ENCODE measurements at places on chromosomes 16 and 17. TPM values are rescaled to one million over a fixed set of nuclear protein-coding genes. Genes with fewer than 3 reads are reported as not detected.

GRCh38 chr16:58249388-58249779, 45.4 kb downstream of the PRSS54 start:
- ATAC-seq: peak; percentile 17

- no peak for ATAC-seq
Observed at GRCh38 chr17:82439194-82439828, 11.2 kb downstream of the CYBC1 start.

DNA sequence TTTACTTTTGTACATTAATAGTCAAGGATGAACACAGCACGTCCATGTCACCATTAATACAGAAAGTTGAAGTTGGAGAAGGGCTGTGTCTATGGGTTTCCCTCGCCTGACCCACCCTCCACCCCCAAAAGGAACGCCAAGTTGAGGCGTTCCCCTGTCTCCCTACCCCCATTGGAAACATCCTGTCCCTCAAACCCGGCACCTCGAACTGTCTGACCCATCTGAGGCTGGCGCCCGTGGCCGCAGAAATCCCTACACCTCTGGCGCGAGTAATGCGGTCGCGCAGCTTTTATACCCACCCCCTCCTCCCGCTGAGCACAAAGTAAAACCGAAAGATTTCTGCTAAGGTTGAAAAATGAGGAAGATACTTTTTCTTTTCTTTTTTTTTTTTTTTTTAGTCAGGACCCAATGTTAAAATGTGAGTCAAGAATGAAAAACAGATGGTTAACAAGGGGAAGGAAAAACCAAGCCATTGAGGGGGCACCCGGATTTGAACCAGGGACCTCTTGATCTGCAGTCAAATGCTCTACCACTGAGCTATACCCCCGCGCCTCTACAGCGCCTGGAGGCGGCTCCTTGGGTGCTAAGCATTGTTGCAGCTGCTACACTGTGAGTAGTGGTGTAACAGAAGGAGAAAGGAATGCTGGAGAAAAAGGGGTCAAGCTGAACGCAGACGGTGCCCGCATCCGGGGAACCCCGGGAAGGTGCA, 887 bp upstream of the LASP1 start:
- peak; percentile 69 for ATAC-seq

GRCh38 chr16:62548095-62548494, 511.9 kb upstream of the CDH8 start:
- no peak for ATAC-seq

GRCh38 chr16:50708373-50709060, 15.1 kb downstream of the NOD2 start:
- no peak for ATAC-seq

AGRP gene
- not detected for total RNA-seq

DHRS7C gene
- not detected for total RNA-seq
